ENCODE measurements at places on chromosomes 12 and 14. TPM values are rescaled to one million over a fixed set of nuclear protein-coding genes. Genes with fewer than 3 reads are reported as not detected.

Gene KRT72
- total RNA-seq, result not detected

Gene LALBA
- total RNA-seq, result not detected

Gene KLRC3
- 0.22 TPM for total RNA-seq

Gene POTEG
- not detected for total RNA-seq

Gene BCL11B
- total RNA-seq, result not detected

Gene PRICKLE1
- total RNA-seq, result 0.91 TPM

Gene CCDC184
- 0.97 TPM for total RNA-seq

Gene SSTR1
- total RNA-seq, result not detected

Gene C12orf54
- not detected for total RNA-seq

Gene CCDC175
- total RNA-seq, result not detected

Gene SCN8A
- 42.1 TPM for total RNA-seq

Gene PAH
- total RNA-seq, result not detected

Gene LTB4R2
- 5.5 TPM for total RNA-seq

Gene NFE2
- 0.65 TPM for total RNA-seq

Gene POU6F1
- total RNA-seq, result 9.9 TPM

Gene KRT77
- not detected for total RNA-seq

Gene TMTC1
- total RNA-seq, result 127 TPM

Gene ACOT4
- 2.2 TPM for total RNA-seq

Gene FLRT2
- 36.0 TPM for total RNA-seq

Gene BEST3
- total RNA-seq, result not detected

Gene LBHD2
- total RNA-seq, result not detected

Gene MYO1H
- not detected for total RNA-seq

Gene TAS2R30
- 12.6 TPM for total RNA-seq
